Activated naive CD8-positive, alpha-beta T cell treated with anti-CD3 and anti-CD28 coated beads for 36 hours (primary cell): ENCODE measurements at places on chromosomes 11 and 22.

DNA sequence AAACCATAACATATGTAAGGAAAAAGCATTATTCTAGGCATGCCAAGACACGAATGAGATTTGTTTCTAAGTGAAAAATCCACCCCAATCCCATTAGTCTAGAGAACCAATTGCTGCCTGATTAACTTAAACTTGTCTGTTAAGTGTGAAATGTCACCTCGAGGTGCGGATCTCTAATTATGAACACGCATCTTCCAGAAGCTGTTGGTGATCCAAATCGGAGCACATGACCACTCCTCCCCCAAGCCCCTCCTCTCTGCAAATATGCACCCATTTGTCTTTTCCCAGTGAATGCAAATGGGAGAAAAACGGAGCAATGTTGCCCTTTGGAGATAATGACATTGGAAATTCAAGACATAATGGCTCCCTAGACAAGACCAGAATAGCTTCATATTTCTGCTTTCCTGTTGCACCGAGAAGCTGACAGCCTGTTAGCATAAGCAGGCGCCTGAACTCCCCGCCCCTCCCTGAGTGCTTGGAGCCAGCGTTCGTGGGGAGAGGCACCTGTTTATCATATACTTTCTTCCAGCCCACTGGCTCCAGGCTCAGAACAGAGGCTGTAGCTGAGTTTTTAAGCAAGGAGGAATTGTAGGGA is 6.0 kb upstream of the FXYD6 start:
- DNase-seq = no peak
- H3K27ac ChIP-seq = no peak overlapping the region
- peaks cover 23% of the 10 kb centered on the region for H3K27me3 ChIP-seq
- H3K4me1 ChIP-seq = peaks cover 2% of the 10 kb centered on the region

DNA sequence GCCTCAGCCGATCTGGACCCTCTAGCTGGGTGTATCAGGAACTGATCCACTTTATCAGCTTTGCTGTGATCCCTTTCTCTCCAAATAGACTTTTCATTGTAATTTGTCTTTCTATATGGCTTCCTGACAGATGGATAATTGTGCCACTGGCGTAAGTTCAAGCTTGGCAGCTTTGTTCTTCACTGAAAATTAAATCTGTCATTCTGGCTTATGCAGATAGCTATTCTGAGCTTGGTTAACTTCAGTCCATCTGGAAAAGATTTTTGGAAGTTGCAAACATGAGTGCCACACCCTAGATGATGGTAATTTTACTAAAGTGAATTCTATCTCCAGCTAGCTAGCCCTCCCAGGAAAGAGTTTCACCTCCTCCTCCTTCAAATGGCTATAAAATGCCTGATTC is 8.1 kb downstream of the OR5A2 start:
- no peak for DNase-seq
- H3K27ac ChIP-seq = no peak overlapping the region
- H3K4me1 ChIP-seq = peaks cover 18% of the 10 kb centered on the region
- H3K27me3 ChIP-seq = peaks cover 13% of the 10 kb centered on the region
- H3K4me3 ChIP-seq = no peak overlapping the region

DNA sequence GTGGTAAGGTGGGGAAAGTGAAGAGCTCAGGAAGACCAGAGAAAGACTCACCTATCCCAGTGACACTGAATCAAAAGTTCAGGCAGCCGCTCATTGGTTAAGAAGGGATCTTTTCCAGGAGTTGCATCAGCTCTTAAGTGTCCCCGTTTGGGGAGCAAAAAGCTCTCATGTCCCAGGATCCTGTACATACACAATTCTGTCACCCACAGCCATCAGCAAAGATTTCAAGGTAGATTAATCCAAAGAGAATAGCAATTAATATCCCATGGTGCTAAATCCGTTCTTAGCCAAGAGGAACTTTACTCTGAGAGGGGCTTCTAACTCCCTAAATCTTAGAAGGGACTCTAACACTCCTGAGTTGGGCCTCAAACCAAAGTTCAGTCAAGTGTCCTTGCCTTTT is 19.3 kb downstream of the FOLR3 start:
- H3K4me3 ChIP-seq = no peak overlapping the region
- no peaks in the 10 kb centered on the region for H3K4me1 ChIP-seq
- H3K27me3 ChIP-seq = no peaks in the 10 kb centered on the region
- H3K27ac ChIP-seq = no peak overlapping the region
- DNase-seq = no peak

- H3K4me3 ChIP-seq = no peak overlapping the region
- DNase-seq = no peak
These were observed 60.1 kb downstream of the PARVB start for GRCh38 chr22:44084044-44084772.
